ENCODE measurements at places on chromosomes 2 and 18.

DNA sequence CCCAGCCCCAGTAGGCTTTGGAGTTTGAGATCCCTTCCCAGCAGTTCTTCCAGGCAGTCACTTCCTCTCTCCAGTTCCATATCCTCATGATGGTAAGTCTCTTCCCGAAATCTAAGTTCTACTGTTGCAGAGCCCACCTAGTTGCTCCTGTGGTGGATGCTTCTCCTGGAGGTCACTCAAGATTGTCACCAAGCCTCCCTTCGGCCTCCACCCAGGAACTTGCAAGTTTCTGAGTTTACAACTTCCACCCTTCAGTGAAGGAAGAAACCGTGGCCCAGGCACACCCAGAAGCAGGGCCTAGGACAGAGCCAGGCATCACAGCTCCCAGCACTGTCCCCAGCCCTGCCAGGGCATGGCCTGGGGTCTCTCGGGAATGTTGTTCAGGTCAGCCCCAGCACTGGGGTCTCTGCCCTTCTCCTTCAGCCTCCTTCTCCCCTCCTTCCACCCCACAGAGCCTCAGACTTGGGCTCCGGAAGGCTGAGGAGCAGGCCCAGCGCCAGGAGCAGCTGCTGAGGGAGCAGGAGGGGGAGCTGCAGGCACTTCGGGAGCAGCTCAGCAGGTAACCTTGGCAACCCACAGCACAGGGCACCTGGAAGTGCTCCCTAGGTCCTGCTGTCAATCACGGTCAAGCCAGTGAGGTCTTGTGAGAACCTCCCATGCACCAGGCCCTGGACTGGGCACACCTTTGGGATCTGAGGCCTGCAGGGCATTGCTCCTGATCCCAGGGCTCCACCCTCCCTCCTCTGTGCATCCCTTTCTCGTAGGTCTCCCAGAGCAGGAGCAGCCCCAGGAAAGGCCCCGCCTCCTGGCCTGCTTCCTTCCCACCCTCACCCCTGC, 7.1 kb downstream of the RUFY4 start:
- DNase-seq: no peak

- no peak for DNase-seq
Observed at GRCh38 chr2:235860871-235861270, 307.3 kb downstream of the GBX2 start.

DNA sequence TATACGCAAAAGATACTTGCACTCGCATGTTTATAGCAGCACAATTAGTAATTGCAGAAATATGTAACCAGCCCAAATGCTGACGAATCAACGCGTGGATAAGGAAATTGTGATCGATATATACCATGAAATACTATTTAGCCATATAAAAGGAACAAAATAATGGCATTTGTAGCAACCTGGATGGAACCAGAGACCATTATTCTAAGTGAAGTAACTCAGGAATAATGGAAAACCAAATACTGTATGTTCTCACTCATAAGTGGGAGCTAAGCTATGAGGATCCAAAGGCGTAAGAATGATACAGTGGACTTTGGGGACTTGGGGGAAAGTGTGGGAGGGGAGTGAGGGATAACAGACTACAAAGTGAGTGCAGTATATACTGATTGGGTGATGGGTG, 1008.0 kb upstream of the CRIM1 start:
- no peak for DNase-seq

DNA sequence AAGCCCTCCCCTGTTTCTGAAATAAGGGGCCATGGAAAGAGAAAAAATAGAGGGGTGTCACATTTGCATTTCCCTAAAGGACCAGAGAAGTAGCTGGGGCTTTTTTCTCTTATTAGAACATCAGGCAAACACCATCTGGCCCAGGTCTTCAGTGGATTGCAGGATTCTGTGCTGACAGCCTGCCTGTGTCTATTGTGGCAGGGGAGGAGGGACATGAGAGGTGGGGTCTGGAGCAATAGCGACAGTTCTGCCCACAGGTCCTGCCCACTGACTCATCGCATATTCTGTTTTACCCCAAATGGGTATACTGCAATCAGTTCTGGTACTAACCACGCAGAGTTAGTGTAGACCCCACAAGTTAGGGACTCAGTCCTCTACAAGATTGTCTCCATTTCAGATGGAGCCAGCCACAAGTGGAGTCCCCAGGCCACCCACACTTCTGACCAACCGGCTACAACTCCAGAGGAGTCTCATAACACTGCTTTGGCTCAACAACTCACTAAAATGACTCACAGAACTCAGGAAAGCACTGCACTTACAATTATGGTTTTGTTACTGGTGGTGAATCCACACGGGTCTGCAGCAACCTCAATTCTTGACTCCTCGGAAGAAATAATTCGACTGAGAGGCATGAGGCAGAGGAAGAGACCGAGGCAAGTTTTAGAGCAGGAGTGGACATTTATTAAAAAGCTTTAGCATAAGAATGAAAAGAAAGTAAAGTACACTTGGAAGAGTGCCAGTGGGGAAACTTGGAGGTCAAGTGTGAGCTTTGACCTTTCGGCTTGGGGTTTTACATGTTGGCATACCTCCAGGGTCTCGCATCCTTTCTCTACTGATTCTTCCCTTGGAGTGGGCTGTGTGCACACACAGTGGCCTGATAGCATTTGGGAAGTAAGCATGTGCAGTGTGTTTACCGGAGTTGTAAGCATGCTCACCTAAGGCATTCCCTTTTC, 146.4 kb upstream of the SPATS2L start:
- no peak for DNase-seq

- DNase-seq: no peak
Observed at GRCh38 chr2:197871780-197872456, 67.5 kb downstream of the PLCL1 start.

DNA sequence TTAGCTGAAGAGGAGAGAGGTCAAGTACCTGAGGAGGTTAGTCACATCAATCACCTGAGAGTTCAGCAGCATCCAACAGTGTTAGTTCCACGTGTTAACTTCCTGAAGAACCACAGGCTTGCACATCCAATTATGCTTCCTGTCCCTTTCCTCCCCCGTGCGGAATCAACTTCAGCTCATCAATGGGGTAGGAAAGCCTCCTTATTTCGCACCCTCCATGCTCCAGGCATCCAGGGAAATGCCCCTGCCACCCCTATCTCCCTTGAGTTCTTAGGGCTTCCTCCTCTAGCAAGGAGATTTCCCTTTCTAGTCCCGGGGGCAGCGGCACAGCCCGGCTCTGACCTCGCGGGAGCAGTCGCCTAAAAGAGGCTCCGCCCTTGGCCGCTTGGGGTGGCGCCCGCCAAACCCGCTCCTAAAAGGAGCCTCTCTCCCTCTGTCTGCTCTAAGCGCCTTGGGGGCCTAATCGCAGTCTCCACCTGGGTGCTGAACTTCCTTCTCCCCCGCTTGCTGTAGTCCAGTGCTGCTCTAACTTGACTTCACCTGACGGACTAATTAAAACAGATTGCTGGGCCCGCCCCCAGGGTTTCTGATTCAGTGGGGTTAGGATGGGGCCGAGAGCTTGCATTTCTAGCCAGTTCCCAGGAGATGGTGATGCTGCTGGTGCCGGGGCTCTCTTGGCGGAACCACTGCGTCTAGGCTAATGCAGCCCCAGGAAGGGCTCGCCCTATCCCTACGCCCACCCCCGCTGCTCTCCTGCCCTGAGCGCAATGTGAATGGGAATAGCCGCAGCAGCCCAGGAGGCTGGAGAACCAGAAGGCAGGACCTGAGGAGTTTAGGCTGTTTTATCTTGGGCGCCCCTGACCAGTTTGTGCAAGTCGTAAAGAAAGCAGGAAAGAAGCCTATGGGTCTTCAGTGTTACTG, 3.4 kb upstream of the TET3 start:
- peak; percentile 69 for DNase-seq

DNA sequence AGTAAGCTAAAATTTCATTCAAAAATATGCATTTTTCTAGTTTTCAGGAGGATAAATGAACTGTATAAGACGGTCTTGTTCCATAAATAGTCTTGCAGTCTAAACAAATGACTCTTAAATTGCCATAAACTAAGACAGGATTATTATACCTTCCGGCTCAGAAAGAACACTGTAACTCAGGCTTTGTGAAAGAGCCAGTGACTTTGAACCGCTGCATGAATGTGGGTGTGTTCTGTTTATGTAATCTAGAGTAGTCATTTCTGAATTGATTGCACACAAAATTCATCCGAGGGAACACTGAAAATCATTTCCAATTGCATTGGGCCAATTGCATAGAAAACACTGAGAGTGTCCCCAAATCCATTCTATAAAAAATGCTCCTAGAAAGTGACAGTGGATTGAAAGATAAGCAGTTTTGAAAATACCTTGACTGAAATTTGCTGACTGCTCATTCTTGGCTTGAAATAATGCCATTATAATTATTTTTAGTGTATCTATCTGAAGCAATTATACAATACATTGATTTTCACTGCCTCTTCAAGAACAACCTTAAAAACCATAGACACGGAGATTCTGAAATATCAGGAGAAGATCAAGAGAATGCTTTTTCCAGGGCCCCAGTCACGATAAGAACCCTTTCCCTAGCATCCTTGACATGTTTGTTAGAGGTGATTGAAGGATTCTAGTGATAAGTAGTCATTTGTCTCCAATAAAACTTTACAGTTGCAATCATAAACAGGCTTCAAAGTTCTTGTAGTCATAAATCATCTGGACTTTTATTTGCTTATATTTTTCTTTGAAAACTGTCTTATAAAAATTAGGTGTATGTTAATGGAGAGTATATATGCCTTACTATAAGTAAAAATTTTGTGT, 55.4 kb downstream of the CNTNAP5 start:
- no peak for DNase-seq

DNA sequence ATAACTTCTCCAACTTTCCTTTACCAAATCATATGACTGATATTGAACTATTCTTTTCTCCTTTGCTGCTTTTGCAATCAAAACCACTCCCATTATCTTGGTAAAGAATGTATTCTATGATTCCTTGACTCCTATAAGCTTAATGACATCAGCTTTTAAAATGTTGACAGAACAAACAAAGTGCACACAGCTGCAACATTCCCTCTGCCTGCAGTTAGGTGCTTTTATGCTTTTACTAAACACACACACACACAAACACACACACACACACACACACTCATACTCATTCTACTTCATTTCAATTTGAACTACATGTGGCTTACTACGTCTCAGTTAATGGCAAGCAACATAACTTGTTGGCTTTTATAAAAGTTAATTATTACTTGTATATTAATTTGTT, 946.6 kb downstream of the DPP10 start:
- no peak for DNase-seq

DNA sequence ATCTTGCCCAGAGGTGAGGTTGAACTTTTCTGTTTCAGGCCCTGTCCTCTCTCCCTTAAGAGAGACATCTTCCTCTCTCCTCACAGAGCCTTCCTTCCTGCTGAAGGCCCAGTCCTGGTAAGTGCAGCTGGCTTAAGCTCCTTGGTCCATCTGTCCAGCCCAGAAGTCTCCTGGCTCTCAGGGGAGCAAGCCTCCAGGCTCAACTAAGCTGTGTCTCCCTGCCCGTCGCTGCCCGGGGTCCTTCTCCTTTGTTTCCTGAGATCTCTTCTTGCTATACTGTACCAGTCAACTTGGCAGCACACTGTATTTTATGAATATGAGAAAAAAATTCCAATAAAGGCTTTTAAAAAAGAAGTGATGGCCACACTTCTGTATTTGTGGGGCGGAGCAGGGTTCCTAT, 77.4 kb downstream of the KCNF1 start:
- no peak for DNase-seq

DNA sequence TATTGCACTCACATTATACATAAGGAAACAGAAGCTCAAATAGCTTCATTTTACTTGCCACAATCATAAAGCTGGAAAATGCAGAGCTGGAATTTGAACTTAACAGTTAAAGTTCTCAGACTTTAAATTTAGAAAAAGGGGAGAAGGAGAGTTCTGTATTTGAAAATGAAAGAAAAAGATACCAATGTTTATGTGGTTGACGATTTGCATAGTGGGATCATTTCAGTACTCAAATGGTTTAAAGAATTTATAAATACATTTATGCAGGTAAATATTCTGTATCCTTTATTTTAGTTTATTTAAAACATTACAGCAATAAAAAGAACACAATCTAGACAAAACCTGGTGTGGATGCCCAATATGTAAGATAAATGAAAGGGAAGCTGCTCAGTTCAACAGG, 25.5 kb upstream of the STAT4 start:
- no peak for DNase-seq

DNA sequence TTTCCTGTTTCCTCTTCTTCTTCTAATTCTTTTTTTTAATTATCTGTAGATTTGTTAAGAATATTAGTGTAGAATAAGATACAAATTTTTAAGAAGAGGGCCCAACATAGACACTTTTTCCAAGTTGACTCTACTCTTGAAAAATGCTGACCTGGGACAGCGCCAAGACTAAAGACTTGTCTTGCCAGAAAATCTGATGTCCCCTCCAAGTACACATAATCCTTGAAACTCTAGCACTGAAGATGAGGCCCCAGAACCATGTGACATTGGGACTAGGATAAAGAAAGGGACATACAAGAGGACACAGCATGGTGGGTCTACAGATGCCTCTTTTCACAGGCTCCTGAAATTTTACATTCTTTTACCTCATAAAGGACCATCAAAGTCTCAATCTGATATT, 271.6 kb upstream of the SESTD1 start:
- no peak for DNase-seq

DNA sequence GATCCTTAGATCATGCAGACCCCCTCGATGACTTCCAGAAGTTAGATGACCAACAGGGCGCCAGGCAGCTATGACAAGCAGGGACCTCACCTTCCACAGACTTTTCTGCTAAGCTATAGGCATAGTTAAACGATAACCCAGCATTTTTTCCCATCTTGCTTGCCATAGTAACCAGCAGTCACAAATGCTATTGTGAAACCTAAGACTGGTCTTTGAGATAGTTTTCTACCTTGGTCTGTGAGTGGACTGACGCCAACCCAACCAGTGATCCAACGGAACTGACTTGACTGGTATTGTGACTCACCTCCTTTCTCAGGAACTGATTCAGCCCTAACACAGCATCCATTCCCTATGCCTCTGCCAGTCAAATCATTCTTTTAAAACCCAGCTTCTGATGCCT, 361.2 kb downstream of the LRRTM4 start:
- DNase-seq: no peak

DNA sequence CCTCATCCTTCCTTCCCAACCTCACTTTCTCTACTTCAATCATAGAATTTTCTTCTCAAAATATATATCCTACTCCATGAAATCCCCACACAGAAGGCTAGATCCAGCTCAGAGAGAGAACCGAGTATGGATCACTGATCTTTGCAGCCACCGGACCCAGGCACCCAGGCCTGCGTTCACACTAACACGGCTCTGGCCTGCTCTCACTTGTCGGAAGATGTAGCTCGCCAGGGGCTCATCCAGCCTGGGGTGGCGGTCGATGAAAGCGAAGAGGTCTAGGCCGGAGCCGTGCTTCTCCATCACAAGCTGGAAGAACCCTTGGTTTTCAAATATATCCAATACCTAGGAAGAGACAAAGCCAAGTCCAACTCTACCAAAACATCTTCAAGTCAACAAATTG, 12.7 kb upstream of the MTERF4 start:
- DNase-seq: no peak

- no peak for DNase-seq
Observed at GRCh38 chr2:158561054-158561453, 104.3 kb downstream of the PKP4 start.

- no peak for DNase-seq
Observed at GRCh38 chr2:3639015-3639630, 18.9 kb upstream of the ALLC start.

- DNase-seq: no peak
Observed at GRCh38 chr18:36706134-36706881, 122.5 kb downstream of the TPGS2 start.

GRCh38 chr2:1886405-1886992, 142.2 kb upstream of the PXDN start:
- peak; percentile 44 for DNase-seq

- DNase-seq: no peak
Observed at GRCh38 chr2:191358325-191359025, 113.3 kb downstream of the MYO1B start.
